ENCODE measurements at places on chromosomes 12 and 14.

DNA sequence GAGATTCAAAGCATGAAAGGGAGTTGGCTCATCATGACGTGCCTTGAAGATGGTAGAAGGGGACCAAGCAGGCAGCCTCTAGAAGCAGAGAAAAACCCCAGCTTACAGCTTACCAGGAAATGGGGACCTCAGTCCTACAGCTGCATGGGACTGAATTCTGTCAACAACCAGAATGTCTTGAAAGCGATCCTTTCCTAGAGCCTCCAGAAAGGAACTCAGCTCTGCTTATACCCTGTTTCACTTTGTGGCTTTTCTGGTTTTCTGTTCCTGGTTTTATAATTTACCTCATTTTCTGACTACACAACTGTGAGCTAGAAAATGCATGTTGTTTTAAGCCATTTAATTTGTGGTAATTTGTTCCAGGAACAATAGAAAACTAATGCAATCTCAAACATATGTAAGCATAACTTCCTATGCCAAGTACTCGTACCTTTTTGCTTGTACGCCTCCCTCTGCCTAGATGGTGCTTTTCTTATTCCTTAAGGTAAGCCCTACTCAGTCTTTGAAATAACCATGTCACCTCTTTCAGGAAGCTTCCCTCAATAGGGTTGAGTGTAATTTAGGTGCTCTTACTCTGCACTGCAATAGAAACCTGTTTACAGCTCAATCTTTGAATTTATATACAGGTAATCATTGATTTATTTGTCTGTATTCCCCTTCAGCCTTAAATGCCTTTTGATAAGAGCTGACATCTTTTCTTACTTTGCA lies 348.8 kb downstream of the TMEM117 start:
- no peak for DNase-seq

DNA sequence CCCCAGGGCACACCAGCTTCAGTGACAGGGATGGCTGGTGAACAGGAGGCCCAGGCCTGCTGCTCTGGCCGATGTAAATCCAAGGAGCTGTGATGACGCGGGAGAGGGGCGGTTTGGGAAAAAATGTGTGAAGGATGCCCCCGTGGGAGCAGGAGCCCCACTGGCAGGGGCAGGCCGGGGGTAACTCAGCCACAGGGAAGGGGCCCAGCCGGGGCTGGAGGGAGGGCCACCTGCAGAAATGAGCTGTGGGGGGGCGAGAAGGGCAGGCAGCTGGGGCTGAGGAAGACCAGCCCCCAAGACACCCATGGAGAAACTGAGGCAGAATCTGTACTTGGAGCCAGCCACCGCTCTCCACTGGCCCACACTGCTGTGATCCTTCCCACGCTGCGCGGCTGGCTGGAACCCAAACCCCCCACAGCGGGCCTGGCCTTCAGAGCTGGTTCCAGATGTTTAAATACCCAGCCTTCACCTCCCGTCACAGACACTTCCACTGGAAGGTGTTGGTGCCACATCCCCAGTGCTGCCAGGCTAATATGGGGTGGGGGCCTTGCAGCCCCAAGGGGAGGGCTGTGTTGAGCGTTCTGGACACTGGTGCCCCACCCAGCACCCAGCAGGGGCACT lies 28.5 kb upstream of the ANKRD9 start:
- DNase-seq: no peak

DNA sequence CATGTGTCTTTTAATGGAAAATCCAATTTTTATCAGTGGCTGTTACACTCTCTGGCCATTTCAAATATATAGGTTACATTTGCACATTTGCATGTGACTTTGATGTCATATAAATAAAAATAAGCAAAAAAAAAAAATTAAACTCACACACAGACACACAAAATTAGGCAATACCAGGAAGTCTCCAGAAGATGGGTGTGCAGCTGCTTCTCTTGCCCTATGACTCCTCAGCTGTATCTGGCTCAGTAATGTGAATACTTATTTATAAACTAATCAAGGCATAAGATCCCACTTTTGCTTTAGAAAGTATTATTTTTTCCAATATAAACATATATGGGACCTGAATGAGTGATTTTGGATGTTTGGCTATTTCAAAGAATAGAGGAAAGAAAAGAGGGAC lies 461.1 kb downstream of the LRIG3 start:
- no peak for DNase-seq

DNA sequence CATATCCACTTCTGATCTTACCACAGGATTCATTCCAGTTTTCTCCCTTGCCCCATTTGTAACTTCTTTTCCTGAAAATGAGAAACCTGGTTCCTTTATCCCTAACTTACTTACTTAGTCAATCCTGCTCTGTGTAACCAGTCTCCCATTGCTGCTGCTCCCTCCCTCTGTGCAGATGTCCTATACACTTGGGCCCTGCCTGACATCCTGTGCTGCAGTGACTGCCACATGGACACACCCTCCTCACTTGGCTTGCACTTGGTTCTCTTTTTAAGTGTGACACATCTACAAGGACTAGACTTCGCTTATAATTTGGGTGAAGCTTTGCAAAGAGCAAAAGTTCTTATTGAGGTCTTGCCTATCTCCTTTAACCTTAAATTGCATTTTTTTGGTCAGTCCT lies 51.4 kb downstream of the FGD4 start:
- DNase-seq: no peak

DNA sequence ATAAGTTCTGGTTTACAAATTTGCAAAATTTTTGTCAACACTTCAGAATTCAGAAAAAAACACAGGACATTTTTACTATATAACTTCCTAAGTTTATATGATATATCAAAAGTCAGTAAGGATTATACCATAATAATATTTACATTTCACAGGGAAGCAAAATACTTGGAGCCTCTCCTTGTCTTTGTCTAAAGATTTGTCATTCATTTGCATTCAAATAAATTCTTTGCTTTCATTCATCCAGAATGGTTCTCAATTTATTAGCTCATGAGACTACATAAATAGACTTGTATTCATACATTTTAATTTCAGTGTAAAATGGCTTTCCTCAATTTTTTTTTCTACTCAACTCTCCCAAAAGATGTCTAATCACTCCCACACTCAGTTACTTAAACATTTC lies 96.4 kb downstream of the SLC38A6 start:
- no peak for DNase-seq

Measured in stimulated activated CD4-positive, alpha-beta T cell treated with anti-CD3 and anti-CD28 coated beads, Interleukin-4, amount 100 ng/mL, for 4 hours (primary cell).